RPMI8226 (cell line): ENCODE measurements at places on chromosomes 7 and 10.

- DNase-seq, result no peak
Observed at GRCh38 chr10:50322077-50322476, 70.8 kb upstream of the ASAH2 start.

- DNase-seq, result no peak
Observed at GRCh38 chr7:83777406-83778072, 128.6 kb upstream of the SEMA3E start.

DNA sequence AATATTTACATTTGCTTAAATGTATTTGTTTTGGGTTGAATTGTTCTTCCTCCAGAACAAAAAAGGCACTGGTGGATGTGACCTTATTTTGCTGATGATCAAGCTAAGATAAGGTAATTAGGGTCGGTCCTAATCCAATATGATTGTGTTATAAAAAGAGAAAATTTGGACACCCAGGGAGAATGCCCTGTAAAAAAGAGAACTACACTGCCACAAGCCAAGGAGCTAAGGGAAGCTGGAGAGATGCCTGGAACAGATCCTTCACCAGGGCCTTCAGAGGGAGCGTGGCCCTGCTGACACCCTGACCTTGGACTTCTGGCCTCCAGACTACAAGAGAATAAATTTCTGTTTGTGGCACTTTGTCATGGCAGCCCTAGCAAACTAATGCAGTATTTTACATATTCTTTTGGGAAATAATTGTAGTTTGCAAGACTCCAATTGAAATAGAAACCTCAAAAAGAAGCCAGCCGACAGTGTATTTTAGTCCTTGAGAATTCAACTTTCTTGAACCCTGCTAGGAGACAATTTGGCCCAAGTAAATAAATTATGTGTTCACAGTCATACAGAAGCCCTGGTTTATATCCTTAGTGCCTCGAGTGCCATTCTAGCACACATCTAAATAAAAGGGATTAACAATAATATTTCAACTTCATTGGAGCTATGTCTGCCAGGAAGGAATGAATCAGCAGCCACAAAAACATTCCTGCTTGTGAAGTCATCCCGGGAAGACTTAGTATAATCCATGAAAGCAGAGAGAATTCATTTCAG, 164.6 kb downstream of the PKD1L1 start:
- DNase-seq, result no peak

GRCh38 chr7:112997831-112998230, 88.8 kb downstream of the GPR85 start:
- DNase-seq, result no peak

DNA sequence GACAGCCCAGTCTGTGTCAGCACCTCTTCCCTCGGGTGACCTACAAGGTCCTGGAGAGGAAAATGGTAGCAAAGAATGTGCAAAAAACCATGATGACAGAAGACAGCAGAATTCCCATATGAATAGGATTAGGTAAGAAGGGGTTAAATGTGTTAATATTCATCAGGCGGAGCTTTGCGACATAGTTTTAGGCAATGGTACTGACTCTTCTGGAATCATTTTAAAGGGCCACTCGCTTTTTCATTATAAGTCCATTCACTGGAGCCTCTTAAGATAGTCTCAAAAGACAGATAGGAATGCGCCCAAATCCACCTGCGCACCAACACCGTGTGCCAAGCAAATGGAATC, 38.2 kb downstream of the DLG5 start:
- no peak for DNase-seq
